ENCODE measurements at places on chromosomes 4 and X.

DNA sequence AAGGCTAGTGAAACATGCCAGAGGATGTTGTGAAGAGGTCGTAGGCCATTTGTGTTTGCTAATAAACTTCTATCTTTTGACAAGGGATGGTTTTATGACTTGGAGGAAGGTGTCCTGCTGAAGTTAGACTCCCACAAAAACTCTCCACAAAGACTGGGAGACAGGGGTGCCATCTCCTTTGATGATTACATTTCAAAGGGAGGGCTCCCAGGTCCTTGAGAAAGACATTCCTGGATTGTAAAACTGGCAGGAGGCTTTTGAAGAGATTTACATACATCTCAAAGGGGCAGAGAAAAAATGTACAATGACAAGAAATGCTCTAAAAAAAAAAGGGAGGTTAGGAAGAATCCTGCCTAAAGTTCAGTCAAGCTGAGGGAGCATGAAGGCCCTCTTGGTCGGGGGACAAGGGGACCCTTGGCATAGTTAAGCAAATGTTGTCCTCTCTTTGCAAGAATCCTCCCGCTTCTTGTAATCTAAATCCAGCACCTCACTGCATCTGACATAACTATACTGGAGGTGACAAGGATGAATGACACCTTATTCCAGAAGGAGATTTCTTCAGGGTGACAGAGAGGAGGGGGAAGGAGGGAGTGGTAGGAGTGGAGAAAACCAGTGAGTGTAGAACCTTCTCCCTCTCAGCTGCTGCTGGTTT lies 41.1 kb upstream of the MGST2 start:
- DNase-seq = no peak

GRCh38 chrX:130109429-130110378 lies 593 bp downstream of the ELF4 start:
- DNase-seq = no peak

GRCh38 chr4:113666386-113667114 lies 95.0 kb downstream of the CAMK2D start:
- DNase-seq = no peak

DNA sequence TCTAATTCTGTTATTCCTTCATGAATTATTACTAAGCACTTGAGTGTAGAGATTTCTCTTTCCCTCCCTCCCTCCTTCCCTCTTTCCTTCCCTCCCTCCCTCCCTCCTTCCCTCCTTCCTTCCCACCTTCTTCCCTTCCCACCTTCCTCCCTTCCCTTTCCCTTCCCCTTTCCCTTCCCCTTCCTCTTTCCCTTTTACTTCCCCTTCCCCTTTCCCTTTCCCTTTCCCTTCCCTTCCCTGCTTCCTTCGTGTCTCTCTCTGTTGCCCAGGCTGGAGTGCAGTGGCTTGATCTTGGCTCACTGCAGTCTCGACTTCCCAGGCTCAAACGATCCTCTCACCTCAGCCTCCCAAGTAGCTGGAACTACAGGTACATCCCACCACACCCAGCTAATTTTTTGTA lies 49.4 kb upstream of the RAB40AL start:
- DNase-seq = no peak

DNA sequence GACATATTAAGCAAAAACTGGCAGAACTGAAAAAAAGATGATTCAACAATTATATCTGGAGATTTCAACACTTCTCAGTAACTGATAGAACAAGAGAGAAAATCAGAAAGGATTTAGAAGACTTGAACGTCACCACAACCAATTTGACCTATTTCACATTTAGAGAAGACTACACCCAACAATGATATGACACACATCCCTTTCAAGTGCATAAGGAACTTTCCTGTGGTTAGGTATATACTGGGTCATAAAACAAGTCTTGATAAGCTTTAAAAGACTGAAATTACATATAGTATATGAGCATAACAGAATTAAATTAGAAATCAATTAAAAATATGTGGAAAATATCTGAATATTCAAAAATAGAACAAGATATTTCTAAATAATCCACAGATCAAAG lies 201.2 kb upstream of the HAND2 start:
- DNase-seq = no peak

GRCh38 chrX:141314441-141314840 lies 72.1 kb upstream of the SPANXC start:
- DNase-seq = no peak

- DNase-seq = no peak
These were observed 123.2 kb upstream of the GC start for GRCh38 chr4:71907071-71907470.

- no peak for DNase-seq
These were observed 106.5 kb upstream of the ANK2 start for GRCh38 chr4:112942997-112943396.

GRCh38 chr4:145301386-145302080 lies 121.1 kb upstream of the OTUD4 start:
- no peak for DNase-seq

DNA sequence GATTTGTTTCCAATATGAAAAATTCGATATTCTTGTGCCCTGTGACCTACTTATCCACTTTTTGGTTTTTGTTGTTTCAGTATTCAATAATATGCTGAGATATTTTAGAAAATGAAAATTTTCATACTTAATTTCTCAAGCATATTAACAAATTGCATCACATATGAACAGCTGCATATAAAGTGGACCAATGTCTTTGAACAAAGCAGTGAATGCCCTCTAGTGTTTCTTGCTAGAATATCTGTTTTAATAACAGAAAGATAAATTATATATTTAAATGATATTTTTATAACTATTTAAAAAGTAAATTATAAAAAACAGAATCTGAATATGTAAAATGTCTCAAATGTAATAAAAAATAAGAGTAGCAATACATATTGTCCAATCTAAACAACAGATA lies 31.7 kb upstream of the INTU start:
- DNase-seq = no peak

DNA sequence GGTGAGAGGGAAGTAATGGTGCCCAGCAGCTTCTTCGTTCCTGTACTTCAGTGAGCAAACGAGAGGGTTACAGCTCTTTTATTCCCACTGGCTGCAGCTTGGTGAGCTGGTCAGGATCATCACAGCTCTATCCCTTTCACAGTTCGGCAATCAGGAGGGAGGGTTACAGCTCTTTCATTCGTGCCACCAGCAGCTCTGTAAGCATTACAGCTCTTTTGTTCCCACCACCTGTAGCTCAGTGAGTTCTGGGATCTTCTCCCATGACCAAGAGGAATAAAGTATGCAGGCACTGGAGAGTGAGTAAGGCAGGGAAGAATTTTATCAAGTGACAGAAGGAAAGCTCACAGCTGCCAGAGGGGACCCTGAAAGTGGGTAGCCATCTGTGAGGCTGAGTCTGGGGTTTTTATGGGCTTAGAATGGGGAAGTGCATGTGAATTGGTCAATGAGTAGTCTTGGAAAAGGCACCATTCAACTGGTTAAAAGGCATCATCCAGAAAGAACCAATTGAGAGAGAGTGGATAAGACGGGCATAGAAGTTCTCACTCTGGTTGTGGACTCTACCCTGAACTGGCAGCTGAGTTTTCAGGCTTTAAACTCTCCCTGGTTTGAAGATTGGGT lies 123.7 kb downstream of the COX18 start:
- no peak for DNase-seq

GRCh38 chrX:71095981-71096759 lies 519 bp downstream of the FOXO4 start:
- no peak for DNase-seq

DNA sequence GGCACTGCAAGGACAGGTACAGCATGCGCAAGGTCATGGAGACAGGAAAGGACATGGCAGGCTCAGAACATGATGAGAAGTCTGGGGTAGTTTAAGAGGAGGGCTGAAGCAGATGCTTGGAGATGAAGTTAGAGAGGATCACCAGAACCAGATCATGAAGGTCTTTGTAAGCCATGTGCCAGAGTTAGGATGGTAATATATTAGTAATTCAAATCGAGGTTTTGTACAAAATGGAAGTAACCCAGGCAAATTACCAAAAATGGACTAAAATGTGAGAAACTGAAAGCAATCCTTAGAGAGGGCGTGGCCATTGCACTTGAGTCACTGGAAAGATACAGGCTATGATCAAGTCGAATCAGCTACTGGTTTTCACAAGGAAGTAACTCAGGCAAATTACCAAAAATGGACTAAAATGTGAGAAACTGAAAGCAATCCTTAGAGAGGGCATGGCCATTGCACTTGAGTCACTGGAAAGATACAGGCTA lies 13.5 kb downstream of the RXFP1 start:
- no peak for DNase-seq

GRCh38 chrX:78693012-78693411 lies 33.9 kb upstream of the RTL3 start:
- DNase-seq = no peak

- DNase-seq = no peak
These were observed 14.0 kb downstream of the SLIT2 start for GRCh38 chr4:20265726-20266125.

DNA sequence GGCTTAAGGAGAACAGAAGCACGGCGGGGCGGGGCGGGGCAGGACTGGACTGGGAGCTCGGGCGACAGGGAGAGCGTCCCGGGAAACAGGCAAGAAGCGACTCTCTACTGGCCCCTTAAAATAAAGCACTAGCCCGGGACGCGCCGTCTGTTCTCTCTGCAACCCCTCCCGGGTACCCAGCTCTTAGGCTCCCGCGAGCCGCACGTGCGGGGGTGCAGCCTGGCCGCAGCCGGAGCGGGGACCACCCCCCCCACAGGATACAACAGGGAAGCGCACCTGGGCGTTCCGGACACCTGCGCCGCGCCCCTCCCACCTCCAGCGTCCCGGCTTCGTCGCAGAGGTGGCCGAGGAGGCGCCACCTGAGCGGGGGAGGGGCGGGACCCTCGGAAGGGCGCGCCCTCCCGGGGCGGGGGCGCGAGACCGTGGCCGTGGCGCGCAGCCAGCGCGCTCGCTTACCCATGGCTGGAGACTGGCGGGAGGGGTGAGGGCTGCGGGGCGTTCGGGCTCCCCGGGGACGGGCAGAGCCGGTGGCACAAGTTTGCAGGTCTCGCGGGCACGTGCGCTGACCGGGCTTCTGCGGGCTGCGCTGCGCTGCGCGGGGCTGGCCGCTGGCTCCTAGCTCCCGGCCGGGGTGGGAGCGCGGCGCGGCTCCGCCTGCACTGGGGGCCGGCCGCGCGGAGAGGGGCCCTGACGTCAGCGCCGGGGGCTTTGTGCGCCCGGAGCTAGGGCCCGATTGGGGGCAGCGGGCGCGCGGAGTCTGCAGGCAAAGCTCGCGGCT lies 91.5 kb downstream of the GEMIN8 start:
- no peak for DNase-seq

- no peak for DNase-seq
These were observed 12.2 kb downstream of the MGAT4D start for GRCh38 chr4:140485939-140486338.

- no peak for DNase-seq
These were observed 132.9 kb upstream of the IGFBP7 start for GRCh38 chr4:57243076-57243475.

- DNase-seq = no peak
These were observed 13.3 kb upstream of the DYNLT3 start for GRCh38 chrX:37860721-37861120.

GRCh38 chr4:151854731-151855130 lies 93.9 kb upstream of the GATB start:
- DNase-seq = no peak

DNA sequence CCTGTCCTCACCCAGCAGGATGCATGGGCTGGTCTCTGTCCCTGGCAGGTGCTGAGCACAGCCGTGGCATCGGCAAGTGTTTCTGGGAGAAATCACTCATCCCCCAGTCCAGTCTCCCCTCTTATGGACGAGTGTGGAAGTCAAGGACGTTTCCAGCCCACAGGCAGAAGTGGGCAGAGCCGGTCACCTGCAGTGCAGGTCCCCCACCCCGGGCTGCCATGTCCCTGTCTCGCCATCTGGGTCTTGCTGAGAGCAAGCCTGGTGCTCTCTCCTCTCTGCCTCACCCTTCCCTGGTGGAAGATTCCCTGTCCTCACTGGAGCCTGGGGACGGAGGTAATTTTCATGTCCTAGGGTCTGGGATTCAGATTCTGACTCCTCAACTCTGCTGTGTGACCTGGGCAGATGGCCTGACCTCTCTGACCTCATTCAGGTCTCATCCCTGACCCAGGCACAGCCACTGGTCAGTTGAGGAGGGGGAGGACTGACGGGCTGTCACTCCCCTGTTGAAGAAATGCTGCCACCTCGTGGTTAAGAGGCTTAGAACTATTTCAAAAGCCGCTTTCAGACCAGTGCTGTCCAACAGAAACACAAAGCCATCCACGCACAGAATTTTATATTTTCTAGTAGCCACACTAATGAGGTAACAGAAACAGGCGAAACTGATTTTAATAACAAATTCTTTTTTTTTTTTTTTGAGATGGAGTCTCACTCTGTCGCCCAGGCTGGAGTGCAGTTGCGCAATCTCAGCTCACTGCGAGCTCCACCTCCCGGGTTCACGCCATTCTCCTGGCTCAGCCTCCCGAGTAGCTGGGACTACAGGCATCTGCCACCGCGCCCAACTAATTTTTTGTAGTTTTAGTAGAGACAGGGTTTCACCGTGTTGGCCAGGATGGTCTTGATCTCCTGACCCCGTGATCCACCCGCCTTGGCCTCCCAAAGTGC lies 1.8 kb downstream of the CPZ start:
- DNase-seq = no peak

DNA sequence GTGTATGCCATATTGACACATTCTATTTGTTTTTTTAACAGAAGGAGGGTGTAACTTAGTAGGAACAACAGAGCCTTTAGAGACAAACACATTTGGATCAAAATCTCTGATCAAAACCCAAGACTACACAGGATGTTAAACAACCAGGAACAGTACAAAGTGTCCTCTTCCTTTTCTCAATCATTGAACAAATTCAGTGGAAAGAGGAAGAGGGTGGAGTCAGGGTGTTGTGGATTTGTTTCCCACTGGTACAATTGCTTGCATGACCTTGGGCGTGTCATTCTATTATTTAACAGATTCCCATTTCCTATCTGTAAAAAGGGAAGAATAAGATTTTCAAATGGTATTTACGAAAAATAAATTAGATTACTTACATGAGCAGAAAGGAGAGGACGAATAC lies 1162.8 kb upstream of the PRKX start:
- DNase-seq = no peak

DNA sequence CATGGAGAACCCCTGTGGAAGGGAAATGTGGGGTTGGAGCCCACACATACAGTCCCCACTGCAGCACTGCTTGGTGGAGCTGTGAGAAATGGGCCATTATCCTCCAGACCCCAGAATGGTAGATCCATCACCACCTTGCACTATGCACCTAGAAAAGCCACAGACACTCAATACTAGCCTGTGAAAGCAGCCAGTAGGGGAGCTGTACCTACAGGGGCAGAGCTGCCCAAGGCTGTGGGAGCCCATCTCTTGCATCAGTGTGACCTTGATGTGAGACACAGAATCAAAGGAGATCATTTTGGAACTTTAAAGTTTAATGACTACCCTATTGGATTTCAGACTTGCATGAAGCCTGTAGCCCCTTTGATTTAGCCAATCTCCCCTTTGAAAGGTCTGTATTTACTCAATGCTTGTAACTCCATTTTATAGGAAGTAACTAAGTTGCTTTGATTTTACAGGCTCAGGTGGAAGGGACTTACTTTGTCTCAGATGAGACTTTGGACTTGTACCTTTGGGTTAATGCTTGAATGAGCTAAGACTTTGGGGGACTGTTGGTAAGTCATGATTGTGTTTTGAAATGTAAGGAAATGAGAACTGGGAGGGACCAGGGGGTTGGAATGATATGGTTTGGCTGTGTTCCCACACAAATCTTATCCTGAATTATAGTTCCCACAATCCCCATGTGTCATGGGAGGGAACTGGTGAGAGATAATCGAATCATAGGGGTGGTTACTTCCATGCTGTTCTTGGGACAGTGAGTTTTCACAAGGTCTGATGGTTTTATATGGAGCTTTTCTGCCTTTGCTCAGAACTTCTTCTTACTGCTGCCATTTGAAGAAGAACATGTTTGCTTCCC lies 352.6 kb downstream of the INPP4B start:
- no peak for DNase-seq

Measured in stimulated activated CD4-positive, alpha-beta T cell treated with anti-CD3 and anti-CD28 coated beads, TNF-alpha, amount 100 ng/mL, for 4 hours (primary cell).